Ammon's horn (tissue), 1 donor: ENCODE measurements at places on chromosomes 11 and 22.

DNA sequence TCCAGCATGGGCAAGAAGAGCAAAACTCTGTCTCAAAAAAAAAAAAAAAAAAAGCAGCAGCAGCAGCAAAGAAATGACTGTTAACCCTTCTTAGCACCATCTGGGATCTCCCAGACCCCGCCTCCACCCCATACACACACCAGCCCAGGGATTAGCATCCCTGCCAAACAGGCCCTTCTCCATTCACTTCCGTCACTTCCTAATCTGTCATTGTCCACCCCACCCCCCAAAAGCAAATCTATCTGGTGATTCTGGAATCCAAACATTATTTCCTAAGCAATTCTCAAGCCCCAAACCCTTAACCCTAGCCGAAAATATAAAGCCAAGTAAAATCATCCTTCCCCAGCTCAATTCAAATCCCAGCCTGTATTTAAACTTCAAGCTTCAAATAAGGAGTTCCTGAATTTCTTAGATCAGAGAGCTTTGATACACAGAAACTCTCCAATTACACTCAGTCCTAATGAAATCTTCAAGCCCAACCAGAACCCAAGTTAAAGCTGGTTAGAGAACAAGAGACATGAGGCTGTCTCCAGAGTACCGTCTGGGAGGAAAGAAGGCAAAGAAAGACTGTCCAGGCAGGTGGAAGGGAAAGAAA lies 6.0 kb upstream of the AHNAK start:
- no peak for DNase-seq

DNA sequence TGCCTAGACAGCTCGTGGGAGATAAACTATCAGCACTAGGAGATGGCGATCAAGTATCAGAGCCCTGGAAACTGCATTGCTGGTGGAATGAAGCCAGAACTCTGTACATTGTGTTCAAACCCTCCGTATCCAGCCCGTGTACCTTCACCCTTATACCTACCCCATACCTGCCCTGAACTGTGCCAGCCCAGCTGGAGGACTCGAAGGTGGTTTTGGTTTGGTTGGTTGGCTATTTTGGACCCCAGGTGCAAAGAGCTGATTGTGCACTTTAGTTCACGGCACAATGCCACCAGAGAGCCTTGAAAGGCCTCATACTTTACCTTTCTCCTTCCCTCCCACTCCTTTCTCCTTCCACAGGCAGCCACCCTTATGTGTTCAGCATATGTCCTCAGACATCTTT lies 16.0 kb downstream of the FAM83F start:
- DNase-seq = no peak

DNA sequence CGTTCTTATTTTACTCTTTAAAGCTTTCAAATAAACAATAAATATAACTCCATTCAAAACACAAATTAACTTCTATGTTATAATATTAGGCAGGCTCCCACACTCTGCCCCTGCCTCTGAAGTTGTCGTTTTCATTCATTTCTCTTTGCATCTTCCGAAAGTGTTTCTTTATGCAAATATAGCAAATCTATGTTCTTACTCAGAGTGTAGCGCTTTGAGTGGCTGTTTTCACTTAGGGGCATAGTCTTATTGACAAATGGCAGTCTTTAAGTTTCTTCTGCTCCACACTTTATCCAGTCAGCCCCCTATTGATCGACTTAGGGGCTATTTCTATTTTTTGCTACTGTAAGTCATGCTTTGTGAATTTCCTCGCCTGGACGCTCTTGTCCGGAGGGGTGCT lies 45.3 kb upstream of the RTL6 start:
- no peak for DNase-seq

- no peak for DNase-seq
Observed at GRCh38 chr22:45583504-45583903, 80.8 kb downstream of the FBLN1 start.

GRCh38 chr11:111334532-111335502 lies 36.5 kb downstream of the POU2AF3 start:
- no peak for DNase-seq
